ENCODE measurements at places on chromosomes 6 and 20. TPM values are rescaled to one million over a fixed set of nuclear protein-coding genes. Genes with fewer than 3 reads are reported as not detected.

DNA sequence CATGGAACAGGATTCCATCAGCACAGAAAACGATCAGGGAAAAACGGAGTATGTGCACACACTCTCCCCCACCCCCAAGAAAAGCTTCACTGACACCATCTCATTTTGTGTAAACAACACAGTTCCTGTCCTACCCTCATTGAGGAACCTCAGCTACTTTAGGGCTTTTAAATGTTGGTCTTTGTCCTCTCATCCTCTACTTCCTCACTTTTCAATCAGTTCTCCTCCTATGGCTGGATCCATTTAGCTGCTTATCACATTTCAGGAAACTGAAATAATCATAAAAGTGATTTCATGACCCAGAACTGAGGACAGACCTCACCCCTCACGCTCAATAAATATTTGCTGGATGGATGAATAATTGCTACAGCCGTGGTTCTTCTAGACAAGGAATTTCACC, 33.1 kb upstream of the PNRC1 start:
- no peak for DNase-seq

DNA sequence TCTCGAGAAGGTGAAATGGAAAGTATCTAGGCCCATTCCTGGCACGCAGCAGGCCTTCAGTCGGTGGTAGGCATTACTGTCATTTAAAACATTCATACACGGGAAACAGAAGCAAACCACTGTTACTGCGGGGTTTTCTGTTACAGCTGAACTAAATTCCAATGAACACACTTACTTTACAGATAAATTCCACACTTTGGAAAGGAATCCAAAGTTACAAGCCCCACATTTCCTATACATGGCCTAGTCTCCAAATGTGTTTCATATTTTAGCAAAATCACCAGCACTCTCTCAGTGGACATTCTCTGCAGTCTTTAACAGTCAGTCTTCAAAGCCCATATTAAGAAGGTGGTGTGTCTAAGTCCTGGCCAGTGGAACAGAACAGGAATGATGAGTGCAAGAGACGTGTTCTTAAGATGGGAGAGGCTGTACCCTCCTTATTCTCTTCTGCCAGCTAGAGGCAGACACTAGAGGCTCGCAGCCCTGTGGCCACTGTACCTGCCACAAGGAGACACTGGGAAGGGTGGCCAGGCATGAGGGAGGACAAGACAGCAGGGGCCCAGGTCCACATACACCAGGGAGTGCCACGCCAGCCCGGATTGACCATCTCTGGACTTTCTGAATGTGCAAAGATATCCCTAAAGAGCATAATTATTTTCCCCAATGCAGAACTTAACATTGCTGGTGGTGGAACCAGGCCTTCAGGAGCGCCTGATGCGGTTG, 76.4 kb downstream of the CDC5L start:
- no peak for DNase-seq

The APCDD1L gene
- 1.7 TPM for total RNA-seq

The PRR18 gene
- total RNA-seq = not detected

The SLC25A27 gene
- 1.4 TPM for total RNA-seq

The LRRN4 gene
- not detected for total RNA-seq

The BCAS4 gene
- 11.1 TPM for total RNA-seq

The ULBP2 gene
- 11.6 TPM for total RNA-seq

Data from H4 (cell line).